Iris pigment epithelial cell (primary cell): ENCODE measurements at places on chromosomes 4 and X.

DNA sequence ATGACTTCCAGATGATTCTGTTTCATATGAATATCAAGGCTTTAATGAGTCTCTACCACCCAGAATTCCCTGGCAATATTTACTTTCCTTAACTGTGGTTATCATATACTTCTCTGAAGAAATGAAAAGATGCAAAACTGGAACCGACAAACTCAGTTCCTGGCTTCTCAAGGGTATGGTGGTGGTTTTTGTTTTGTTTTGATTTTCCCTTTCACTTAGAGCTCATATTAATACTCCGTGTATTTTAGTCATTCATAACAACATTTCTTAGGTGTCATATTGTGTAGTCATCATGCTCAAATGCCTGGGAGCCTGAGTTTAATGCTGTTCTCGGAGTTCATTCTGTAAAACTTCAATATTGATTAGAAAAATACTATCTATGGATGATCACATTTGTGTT lies 665 bp downstream of the TRPC5OS start:
- DNase-seq, result no peak

DNA sequence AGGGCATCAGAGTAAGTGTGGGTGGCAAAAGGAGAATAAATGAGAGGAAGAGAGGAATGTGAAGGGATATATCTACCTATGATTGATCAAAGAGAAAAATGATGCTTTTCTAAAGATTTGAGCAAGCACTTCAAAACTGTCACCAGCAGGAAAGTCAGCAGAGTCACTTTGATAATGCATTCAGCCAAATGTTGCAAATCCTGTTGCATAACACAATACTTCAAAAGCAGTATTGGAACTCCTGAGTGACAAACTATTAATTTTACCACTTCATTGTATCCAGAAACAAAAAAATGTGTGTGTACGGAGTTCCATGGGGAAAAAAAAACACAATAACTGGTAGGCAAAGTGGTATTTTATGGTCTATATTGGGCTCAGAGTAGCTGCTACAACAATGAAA lies 160.3 kb downstream of the EMCN start:
- no peak for DNase-seq

DNA sequence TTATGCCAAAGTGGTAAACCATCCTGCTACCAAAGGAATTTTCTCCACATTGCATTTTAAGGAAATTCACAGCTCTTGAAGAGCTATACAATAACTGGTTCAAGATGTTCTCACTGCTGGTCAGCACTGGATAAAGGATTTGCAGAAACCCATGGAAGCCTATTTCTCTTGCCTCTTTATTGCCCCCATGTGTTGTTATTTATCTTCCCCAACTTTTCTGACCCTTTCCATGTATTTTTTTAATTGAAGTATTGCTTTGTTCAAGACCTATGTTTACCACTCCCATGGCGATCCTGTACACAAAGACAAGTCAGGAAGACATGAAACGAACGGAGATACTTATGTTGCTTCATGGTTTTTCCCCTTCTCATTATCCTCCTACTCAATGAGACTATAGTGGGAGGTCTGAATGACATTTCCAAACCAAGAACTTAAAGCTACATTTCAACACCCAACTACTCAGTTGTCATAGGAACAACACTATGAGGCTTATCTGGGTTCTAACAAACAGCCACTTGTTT lies 566.4 kb upstream of the DIPK2B start:
- DNase-seq, result peak; percentile 64

DNA sequence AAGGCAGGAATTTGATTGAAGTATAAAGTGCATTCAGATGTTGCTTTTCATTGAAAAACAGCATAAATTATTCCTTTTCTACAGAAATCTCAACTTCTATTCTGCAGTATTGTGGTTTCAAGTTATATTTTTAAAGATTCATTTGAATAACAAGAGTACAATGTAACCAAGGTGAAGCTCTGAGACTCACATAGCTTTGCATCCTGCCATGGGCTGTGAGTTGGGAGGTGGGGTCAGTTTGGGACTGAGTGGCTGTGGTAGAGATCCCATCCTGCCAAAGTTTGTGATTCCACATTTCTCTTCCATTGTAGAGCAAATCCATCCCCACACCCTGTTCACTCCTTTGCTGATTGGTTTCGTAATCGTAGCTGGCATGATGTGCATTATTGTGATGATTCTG lies 69.2 kb downstream of the KIT start:
- DNase-seq, result no peak

- no peak for DNase-seq
Observed at GRCh38 chr4:77100234-77100633, 24.4 kb upstream of the CCNI start.

GRCh38 chr4:99754756-99755155 lies 61.9 kb upstream of the DAPP1 start:
- peak; percentile 45 for DNase-seq

DNA sequence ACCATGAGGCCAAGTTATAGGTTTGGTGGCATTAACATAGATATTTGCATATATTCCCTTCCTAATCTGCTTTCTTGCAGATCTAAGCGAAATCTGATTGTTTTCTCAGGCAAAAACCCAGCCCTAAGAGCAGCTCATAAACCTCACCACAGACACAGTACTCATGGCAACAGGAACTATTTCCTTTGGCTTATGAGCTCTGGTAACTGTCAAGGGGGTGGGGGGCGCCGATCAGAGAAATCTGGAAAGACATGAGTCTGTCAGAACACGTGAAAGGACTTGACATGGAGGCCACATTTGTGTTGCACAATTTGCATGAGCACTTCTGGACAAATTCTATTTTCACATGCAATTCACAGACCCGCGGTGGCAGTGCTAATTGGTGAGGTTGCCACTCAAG lies 83.7 kb downstream of the MGST2 start:
- DNase-seq, result no peak

DNA sequence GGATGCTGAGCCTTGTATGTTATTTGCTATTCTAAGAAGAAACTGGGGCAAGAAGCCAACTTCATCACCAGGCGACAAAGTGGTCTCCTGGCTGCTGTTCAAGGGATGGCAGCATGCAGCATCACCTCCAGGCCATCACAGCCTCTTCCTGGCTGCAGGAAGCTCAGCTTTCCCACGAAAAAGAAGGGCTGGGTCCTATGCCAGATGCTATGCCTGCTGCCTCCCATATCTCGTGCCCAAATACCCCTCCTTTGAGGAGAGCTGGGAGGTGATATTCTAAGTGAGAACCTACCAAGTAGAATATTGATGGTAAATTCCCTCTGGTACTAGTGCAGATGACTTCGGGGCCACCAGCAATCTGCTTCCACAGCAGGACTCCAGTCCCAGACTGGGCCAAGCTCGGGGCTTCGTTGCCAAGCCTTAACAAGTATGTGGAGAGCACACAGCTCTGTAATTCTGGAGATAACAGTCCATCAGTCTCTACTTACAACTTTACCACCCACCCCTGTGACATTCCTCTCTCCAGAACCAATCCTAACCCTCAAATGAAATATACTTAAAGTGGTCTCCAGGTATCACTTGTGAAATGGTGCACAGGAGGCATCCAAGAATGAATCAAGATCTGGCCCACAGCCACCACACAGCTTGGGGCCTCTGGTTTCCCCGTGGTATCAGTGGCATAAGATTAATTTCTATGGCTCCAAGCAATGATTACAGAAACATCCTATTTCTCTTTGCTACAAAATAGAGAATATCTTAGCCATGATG lies 149.3 kb downstream of the PALLD start:
- no peak for DNase-seq

GRCh38 chr4:15233264-15233597 lies 194.6 kb upstream of the C1QTNF7 start:
- peak; percentile 23 for DNase-seq

GRCh38 chr4:81506731-81507130 lies 35.0 kb upstream of the RASGEF1B start:
- no peak for DNase-seq

- no peak for DNase-seq
Observed at GRCh38 chr4:86947501-86948120, 12.8 kb downstream of the AFF1 start.

GRCh38 chr4:126486377-126486776 lies 1146.4 kb upstream of the INTU start:
- DNase-seq, result no peak

DNA sequence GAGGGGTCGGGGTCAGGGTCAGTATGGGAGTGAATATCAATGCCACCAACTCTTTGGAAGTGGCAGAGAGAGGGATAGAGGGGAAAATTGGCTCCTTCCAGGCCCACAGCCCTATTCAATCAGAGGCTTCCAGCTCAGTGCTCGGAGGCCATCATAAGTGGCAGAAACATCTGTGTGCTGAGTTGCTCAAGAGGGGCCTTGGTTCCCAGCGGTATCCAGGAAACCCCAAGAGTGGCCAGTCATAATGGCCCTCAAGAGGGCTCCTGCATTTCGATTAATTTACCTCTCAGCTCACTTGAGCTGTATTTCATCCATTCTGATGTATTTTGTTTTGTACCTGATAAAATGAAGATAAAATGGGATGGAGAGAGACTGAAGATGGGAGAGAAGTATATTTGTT lies 154.3 kb upstream of the EOLA2 start:
- no peak for DNase-seq

- no peak for DNase-seq
Observed at GRCh38 chr4:182688081-182688480, 229.1 kb downstream of the DCTD start.

DNA sequence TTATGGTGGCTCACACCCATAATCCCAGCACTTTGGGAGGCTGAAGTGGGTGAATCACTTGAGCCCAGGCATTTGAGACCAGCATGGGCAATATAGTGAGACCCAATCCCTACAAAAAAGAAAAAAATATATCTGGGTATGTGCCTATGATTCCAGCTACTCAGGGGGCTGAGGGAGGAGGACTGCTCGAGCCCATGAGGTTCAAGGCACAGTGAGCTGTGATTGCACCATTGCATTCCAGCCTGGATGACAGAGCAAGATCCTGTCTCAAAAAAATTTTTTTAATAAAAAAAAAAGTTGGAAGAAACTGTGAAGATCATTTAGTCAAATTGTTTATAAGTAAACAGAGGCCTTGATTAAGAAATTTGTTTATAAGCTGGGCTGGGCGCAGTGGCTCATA lies 39.7 kb downstream of the KLHL8 start:
- DNase-seq, result peak; percentile 50
